ENCODE measurements at places on chromosomes 2 and 18.

DNA sequence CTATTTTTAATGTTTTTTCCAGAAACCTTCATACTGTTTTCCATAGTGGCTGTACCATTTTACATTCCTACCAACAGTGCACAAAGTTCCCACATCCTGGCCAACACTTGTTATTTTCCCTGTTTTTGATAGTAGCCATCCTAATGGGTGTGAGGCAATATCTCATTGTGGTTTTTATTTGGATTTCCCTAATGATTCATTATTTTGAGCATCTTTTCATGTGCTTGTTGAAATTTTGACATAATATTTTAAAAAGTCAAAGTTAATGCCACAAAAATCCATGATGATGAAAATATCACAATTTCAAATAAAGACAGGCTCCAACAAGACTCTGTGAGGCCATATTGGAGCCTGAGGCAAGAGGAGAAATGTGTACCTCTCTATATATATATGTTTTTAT is 50.2 kb downstream of the VWA3B start:
- no peak for DNase-seq

GRCh38 chr2:46171411-46171953 is 125.7 kb upstream of the EPAS1 start:
- no peak for DNase-seq

GRCh38 chr2:141207036-141207385 is 923.8 kb downstream of the LRP1B start:
- no peak for DNase-seq

GRCh38 chr18:76457475-76457874 is 37.6 kb downstream of the ZNF516 start:
- no peak for DNase-seq

GRCh38 chr2:233989221-233989858 is 61.2 kb upstream of the SPP2 start:
- no peak for DNase-seq

DNA sequence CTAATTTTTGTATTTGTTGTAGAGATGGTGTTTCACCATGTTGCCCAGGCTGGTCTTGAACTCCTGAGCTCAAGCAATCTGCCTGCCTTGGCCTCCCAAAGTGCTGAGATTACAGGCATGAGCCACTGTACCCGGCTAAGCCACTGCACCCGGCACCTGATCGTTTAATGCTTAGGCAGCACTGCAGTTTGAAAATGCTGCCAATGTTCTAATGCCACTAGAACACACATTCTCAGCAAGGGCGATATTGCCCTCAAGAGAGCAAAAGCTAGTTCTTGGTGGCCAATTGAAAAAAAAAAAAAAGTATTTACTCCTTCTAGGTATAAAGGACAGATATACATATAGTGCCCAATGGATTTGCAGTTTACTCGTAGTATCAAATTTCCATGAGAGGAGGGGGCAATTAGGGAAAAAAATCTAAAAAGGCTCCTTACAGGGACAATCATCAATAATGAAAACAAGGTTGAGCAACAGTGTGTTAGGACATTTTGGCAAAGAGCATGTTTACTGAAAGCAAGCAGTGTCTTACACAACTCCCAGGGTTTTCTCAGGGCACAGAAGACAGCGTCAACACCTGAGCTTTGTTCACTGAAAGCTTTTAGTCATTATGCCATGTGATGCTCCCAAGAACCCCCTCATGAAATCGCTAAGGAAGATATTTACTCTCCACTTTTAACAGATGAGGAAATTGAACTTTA is 199.9 kb upstream of the PKDCC start:
- no peak for DNase-seq

DNA sequence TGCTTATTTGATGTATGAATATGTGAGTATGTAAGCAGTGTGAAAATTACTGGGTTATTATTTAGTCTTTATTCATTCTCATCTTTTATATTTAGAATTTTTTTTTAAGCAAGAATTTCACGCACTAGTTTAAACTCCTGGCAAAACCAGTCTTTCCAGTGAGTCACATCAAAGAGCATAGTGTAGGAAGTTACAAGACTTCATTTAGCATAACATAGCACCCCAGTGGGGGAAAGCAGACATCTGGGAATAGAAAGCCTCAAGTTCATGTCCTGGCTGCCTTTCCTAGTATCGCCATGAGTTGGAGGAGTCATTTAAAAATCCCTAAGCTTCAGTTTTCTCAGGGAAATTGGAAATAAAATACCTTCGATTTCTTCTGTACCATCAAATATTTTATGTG is 408.3 kb downstream of the NUP35 start:
- no peak for DNase-seq

DNA sequence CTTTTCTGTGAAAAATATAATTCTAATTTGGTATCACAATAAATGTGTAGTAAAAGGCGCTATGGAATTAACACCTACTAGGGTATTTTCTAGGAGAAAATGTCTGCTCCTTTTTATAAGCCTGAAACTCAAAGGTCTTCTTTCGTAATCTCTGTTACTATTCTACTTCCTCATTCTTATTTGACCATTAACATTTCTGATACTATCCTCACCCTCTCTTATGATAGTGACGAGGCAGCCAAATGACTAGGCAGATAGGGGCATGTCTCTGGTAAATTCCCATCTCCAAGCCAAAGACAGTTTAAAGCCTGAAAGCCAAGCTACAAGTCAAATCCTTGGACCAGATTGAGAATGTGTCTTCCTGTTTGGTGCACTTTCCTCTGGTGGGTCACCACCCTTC is 251.7 kb downstream of the LRRTM4 start:
- no peak for DNase-seq

- DNase-seq, result no peak
Measured at GRCh38 chr2:110931648-110932047, 189.1 kb upstream of the BCL2L11 start.

GRCh38 chr2:160613466-160614153 is 120.0 kb upstream of the RBMS1 start:
- DNase-seq, result no peak

DNA sequence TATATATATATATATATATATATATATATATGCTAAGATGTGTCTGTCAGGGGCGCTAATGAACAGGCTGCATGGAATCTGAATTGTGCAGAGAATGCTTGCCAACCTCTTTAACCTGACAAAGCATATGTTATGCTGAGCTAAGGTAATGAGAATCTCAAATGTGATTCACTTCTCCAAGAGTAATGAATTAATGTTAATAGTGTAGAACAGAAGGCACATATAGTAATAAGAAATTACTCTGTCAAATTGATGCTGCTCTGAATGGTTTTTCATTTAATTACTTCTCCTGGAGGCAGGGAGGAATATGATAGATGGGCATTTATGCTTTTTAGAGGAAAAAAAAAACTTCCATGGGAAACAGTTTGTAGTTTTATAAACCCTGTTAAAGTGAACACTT is 35.4 kb downstream of the COX7A2L start:
- DNase-seq, result no peak

DNA sequence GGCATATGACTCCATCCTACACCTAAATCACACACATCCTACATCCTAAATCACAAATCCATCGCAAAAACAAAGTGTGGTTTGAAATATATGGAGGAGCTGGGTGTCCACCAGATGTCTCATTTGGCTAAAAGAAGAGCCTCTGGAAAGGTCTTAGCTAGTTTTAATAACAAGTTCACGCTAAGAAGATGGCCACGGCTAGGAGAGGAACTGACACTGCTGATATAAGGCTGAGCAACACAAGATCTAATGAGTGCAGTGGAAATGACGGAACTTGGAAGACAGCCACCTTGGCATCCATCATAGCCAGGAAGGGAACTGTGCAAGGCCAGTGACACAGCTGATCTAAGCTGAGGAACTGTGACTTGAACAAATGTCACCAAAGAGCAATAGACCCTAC is 60.0 kb upstream of the AGAP1 start:
- no peak for DNase-seq

DNA sequence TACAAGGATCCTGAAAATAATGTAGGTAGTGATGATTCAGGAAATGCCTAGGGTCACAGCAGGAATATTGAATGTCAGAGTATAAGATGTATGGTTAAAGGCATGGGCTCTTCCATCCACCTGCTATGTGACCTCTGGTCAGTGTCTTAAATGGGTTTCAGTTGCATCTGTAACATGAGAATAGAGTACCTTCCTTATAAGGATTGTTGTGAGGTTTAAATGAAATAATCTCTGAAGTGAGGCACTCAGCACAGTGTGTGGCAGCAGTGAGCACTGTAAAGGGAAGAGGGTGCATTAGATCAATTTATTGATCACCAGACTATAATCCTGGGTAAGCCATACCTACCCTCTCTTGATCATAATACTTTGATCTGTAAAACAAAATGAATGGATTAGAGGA is 319.1 kb downstream of the SLC4A3 start:
- DNase-seq, result no peak

- DNase-seq, result no peak
Measured at GRCh38 chr2:131475831-131476230, at the start of gene TUBA3D. TUBA3D (plus strand) TSS chr2:131476119; CDS start chr2:131476200, 81 bp downstream.

DNA sequence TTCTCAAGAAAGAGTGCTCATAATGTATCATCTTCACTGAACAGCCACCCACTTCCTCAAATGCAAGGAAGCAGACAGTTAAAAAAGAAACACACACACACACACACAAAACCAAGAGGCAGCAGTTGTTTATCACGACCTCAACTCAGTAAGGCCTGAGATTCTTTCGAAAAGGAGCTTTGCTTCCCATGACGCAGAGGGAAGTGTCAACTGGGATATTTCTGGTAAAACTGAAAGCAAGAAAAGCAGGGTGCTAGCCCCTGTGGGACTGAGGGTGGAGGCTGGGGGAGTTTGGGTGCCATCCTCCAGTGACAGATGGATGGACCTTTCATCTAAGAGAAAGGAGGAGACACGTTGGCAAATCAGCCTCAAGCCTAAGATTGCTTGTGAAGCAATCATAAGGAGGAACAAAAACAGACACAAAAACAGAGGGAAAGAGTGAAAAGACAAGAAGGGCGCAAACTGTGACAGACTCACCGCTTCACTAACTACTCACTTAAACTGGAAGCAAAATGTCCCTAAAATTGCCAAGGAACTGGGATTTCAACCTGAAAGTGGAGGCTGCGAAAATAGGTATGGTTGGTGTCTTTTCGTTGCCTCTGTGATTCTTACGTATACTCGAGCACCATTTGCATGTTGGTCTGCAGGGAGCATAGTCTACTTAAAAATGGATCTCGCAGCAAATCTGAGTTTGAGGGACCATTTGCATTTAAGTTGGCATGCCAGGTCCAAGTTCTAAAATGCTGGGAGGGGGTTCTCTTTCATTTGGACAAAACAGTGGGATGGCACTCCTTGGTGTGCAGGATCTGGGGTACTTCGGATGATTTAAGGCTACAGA is at the start of gene ARHGAP25:
TSS of gene ARHGAP25 (plus strand) at position 124 of the 838 bp plus-strand sequence. CDS start at position 513, 389 bp downstream.
- no peak for DNase-seq

GRCh38 chr2:150485871-150486538 is 1.5 kb downstream of the RND3 start:
- DNase-seq, result no peak

GRCh38 chr18:48902023-48902855 is 48.5 kb downstream of the SMAD7 start:
- no peak for DNase-seq

DNA sequence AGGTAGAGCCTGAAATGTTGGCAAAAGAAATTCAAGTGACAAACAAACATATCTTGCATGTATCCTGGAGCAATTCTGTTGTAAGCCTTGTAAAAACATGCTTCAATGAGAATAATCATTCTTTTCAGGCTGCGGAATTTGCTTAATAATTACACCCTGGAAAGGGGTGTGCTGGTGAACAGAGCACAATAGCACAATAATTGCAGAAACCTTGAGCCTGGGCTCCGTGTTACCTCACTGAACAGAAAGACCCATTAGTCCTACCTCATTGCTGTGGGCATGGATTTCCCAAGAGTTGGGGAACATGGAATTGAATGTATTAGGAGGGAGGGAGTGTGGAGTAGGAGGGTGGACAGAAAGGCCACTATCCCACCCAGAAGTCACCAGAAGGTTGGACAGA is 168.0 kb upstream of the ALKAL2 start:
- DNase-seq, result no peak

- no peak for DNase-seq
Measured at GRCh38 chr2:162126111-162126519, 25.9 kb downstream of the GCG start.

GRCh38 chr2:191521608-191522208 is 156.2 kb upstream of the NABP1 start:
- DNase-seq, result no peak

DNA sequence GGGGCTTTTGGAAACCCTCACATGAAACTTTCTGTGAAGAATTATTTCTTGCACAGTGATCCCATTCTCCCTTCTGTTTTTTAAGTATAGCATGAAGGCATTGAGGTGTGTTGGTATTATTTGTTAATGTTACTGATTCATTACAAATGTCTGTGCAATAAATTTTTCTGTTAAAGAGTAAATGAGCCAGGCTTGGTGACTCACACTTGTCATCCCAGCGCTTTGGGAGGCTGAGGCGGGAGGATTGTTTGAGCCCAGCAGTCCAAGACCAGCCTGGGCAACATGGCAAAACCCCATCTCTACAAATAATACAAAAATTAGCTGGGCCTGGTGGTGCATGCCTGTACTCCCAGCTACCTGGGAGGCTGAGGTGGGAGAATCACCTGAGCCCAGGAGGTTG is 87.8 kb downstream of the KCTD18 start:
- no peak for DNase-seq

GRCh38 chr2:102027036-102027980 is 35.5 kb downstream of the IL1R2 start:
- DNase-seq, result no peak

- DNase-seq, result no peak
Measured at GRCh38 chr2:31335921-31336585, 78.5 kb downstream of the XDH start.

DNA sequence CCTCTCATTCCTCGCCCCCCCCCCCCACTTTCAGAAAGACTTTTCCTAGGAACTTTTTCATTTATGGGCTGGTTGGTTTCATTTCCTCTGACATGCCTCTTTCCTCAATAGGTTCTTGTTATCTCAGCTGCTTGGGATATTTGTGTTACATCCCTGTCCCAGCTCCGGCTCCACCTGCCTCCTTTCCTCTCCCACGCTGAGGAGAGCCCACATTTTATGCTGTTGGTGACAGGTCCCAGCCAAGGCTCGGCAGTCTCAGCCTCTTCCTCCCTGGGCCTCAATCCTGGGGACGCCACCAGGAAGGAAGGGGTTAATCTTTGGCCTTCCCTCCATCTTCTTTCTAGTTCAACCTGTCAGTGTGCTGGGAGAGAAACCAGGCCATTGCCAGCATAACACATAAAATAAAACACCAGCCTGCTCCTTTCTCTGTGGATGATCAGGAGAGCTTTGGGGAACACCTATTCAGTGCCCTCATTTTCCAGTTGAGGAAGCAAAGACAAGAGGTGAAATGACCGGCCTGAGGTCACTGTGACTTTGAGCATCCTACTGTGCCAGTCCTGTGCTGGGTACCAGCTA is 216.9 kb upstream of the TNP1 start:
- DNase-seq, result no peak

DNA sequence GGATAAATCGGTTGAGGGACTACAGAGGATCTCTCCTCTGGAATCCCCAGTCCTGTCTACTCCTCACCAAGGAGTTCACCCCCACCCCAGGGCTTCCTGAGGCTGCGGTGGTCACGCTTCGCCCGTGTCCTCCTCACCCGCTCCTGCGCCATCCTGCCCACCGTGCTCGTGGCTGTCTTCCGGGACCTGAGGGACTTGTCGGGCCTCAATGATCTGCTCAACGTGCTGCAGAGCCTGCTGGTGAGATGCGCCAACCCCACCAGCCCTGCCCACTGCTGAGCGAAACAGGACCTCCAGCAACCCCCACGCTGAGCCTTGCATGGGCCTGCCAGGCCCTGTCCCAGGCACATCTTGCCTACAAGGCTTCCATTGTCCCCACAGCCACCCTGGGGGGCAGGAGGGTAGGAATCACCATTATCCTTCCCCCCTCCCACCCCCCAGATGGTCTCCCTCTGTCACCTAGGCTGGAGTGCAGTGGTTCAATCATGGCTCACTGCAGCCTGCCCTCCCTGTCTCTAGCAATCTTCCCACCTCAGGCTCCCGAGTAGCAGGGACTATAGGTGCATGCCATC is 6.7 kb upstream of the CTDSP1 start:
- DNase-seq, result no peak

All from activated naive CD4-positive, alpha-beta T cell (primary cell).